ENCODE measurements at places on chromosomes 6 and 20.
A peak's percentile ranks its signal among the peaks of the same experiment; 100 is the strongest.

DNA sequence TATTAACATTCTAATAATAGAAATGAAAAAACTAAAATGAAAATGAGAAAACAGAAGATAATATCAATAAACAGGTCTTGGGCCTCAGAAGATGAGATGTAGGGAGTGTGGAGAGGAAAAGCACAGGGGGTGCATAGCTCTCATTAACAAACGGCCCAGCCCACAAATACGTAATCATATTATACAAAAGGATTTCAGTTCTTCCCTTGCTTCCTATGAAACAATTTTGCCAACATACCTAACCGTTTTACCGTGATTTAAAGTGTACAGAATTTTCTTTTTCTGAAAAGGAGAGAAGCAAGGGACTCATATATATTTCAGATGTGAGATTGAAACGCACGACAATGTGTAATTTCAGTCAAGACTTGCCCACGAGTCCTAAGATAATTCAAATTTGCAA lies 136.0 kb downstream of the HFE start:
- DNase-seq: no peak

GRCh38 chr6:133841176-133841575 lies 47.7 kb upstream of the TCF21 start:
- no peak for DNase-seq

DNA sequence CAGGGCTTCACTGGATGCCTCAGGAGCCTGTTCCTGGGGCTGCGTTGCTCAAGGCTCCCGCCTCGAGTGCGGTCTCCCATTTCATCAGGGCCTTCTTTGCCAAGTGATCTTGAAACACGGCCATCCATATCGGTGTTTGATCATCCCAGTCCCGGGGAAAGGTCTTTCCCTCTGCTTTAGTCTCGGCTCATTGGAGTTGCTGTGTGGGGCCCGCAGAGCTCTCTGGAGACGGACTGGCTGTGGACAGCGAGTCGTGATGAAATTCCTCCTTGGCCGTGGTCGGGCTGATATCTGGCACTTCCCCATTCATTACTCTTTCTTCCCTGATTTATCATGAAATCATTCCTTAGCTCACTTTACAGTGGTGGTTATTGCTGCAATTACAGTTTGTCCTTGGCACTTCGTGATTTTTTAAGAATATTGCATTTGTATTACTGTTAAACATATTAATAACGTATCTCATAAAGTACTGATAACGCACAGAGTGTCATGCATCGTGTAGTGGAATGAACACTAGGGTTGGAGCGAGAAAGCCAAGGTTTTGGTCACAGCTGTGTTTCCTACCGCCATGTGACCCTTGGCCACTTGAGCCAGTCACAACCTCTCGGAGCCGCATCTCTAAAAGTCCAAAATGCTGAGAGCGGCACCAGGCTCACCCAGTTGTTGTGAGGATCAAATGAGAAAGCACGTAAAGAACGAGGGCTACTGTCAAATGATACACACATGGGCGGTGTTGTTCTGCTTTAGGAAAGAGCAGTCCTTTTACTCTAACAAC lies 71.8 kb downstream of the MTHFD1L start:
- DNase-seq: no peak

DNA sequence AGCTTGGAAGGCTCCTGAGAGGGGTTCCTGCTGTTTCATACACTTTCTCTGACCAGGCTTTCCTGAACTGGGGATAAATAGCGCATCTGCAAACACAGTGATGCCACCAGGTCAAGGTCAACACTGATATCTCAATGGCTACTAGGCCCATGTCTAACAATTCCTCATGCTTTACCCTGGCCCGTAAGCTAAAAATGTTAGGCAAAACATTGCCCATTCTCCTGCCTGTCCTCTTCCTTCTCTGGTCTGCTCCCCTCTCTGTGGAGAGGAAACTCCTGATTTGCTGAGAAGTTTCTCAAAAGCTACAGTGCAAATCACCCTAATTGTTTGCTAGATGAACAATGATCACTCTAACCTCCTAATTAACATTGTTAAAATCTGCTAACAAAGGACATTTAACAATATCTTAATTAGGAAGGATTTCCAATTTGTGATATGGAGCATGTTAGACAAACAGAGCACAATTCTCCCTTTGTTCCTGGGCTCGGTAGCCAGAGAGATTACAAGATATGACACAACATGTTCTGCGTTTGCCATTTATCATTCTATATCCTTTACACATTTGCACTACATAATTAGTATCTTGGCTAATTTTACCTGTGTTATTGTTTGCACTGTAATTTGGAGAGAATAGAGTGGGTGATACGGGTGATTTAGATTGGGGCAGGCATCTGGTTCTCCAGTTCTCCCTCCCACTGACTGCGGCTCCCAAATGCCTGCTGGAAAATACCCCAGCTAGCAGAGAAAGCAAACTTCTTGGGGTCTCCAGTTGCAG lies 266.8 kb downstream of the CD83 start:
- DNase-seq: peak; percentile 19

DNA sequence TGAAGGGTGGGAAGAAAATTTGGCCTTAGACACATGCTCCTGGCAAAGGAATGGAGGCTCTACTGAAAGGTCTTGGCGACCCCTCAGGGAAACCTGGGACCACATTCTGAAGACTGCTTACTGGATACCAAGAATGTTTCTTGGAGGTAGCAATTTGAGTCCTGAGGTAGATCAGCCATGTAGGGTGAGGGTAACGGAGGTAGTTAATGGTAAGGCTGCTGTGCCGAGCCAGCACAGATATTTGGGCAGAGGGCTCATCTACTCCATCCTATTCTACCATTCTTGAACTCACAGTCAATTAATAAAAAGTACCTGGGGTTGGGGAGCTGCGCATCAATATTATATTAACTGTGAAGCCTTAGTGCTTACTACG lies 401 bp upstream of the PHF3 start:
- DNase-seq: no peak

DNA sequence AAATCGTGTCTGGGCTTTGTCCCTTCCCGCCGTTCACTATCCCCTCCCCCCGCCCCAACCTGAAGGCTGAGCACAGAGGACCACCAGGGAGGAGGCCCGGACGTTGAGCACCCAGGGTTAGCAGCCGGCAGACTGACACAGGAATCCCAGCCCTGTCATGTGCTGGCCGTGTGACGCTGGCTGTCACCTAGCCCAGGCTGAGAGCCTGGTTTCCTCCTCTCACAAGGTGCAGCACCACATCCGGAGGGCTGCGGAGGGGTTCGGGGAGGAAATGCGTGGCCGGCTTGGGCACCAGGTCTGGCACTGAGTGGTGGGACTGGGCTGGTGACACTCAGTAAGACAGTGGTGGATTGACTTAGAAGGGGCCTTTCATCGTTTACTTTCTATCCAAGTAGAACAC lies 4.6 kb upstream of the LSM14B start:
- DNase-seq: no peak

GRCh38 chr20:4886771-4887527 lies 114.4 kb downstream of the SLC23A2 start:
- no peak for DNase-seq

DNA sequence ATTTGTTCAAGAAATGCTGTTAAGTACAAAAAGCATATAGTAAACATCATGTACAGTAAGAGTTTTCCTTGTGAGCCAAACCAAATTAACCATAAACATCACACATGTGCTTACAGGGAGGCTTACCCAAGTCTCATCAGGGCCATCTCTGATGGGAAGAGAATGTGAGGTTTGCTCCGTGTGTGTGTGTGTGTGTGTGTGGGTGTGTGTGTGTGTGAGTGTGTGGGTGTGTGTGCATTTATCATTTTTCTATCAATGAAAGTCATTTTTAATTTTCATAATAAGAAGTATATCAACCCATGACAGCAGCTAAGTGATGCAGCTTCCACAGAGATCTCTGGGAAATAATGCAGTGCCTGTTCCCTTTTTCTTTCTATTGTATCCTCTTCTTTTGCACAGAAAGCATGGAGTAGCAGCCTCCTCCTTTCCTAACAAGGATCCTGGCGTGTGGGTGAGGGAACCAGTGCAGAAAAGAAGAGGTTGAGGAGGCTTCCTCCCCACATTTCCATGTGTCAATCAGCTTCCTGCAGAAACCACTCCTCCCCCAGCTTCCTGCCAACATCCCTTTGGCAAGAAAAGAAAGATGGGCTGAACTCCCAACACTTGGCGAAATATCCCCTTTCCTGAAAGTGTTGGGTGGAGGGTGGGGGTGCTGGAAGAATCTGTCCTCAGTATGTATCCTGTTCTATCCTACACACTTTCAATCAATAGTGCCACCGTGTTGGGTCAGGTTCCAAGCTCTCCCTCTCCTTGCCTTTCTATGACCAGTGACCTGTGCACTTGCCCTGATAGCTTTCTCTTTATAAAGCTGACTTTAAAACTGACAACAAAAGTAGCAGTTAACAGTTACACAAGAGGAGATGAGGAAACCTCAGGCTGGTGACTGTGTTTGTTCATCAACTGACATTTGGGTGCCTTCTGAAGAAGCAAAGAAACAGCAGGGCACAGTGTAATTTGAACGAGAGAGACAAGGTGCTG lies 251.8 kb upstream of the CITED2 start:
- DNase-seq: no peak

DNA sequence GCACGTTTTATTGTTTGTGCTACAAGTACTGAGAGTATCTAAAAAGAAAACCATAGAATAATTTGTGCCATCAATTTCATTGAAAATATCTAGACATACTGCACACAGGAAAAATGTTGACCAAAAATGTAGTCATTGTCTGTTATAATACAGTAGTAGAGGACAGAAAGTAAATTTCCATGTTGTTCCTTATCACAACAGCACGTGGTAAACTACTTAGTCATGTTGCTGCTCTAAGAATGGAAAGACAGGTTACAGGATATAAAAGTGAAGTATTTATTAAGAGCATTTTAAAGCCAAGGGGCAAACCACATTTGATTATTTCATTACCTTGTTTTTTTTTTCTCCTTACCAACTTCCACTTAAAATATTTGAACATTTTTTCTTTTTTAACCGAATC lies 89.0 kb upstream of the CEP85L start:
- DNase-seq: peak; percentile 33

All from mammary epithelial cell (primary cell).